ENCODE measurements at places on chromosomes 5 and 9.

DNA sequence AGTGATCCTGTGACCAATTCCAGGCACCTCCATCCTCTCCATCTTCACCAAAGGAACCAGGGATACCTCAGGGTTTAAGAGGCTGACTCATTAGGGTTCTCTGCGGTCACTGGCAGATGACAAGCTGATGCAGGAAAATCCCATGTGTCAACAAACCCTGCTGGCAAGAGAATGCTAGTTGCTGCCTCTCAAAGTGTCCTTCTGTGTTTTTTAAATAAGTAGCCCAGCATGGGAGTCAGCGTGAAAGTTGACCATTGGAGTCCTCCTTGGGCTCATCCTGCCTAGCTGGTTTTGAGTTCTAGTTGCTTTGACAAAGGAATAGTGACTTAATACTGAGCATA, 200.2 kb downstream of the SLIT3 start:
- DNase-seq = no peak

- DNase-seq = no peak
Observed at GRCh38 chr9:36847781-36848673, 186.0 kb downstream of the PAX5 start.

DNA sequence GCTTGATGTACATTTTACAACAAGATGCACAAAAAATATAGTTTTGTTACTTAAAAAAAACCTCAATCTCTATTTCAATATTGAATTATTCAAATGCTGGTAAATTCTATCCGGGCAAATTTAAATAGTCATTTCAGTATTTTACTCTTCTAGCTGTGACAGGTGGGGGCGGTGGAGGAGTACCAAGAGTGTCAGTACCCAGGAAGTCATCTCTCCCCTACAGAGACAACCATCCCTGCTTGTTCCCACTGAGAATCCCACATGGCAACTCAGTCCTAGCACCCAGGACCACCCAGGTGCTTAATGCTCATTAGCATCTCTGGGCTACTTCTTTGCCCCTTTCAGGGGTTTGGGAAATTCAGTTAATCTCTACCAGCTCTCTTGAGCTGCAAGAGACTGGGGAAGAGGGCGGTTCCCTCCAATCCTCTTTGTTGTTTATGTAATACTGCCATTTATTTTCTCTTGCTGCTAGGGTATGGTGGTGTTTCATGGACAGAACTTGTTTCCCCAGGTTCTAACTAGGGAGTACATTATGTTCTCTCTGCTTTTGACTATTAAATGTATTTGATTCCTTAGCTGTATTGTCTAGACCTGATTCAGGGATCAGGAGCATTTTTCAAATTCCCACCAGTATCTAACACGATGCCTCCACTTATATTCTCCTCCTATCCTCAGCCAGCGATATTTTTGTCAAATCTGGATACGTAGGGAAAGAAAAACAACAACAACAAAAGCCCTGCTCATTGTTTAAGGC, 122.5 kb downstream of the CDH18 start:
- DNase-seq = no peak

DNA sequence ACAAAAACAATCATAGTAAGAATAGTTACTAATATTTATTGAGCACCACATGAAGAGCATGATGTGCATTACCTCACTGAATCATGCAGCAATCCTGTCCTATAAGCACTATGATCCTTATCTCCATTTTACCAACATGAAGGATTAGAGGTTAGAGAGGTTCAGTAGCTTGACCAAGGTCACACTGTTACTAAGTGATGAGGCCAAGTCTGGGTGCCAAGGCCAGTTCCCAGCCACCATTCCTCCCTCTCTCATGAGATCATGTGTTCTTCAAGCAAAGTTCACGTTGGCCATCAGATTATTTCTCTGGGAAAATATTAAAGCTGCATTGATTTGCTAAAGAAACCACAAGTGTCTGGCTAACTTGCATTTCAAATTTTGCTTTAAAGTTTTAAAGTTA, 31.0 kb downstream of the PDE8B start:
- no peak for DNase-seq

GRCh38 chr5:162193012-162193411, 125.4 kb downstream of the GABRG2 start:
- no peak for DNase-seq

DNA sequence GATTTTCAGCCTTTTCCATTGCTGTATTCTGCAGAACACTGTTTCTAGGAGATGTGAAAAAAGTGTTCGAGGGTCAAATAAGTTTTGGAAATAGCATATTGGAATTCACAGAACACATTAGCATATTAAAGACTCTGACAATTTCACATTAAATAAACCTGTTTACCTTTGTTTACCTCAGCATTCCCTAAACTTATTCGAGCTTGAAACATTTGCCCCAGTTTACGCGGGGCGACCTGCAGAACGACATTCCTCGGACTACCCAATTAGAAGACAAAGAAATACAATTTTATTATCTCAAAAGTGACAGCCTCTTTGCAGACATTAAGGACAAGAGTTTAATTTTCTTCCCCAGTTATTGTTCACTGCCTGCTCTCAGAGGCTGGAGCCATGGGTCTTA, 110.3 kb upstream of the NFIB start:
- no peak for DNase-seq

- DNase-seq = no peak
Observed at GRCh38 chr9:83327750-83328622, 210.2 kb downstream of the FRMD3 start.

- no peak for DNase-seq
Observed at GRCh38 chr5:127919006-127919796, 164.4 kb upstream of the SLC12A2 start.

DNA sequence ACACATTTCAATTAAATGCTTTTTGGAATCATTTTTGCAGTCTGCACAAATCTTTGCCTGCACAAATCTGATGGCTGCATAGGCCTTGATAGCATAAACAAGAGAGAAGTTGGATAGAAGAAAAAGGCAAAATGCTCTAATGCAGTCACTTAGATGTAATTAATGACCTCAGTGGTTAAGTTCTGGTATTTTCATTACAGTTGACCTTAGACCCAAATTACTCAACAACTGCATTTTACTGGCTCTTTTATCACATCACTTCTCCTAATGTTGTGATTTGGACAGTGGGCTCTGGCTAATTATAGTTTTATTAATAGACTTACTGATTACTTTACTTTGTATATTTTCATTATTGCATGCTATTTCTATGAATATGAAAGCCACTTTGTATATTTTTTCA, 34.3 kb downstream of the NTRK2 start:
- no peak for DNase-seq

GRCh38 chr5:96209829-96210228, 223.2 kb downstream of the PCSK1 start:
- DNase-seq = no peak

- DNase-seq = no peak
Observed at GRCh38 chr5:173530547-173530946, 85.9 kb downstream of the BOD1 start.

DNA sequence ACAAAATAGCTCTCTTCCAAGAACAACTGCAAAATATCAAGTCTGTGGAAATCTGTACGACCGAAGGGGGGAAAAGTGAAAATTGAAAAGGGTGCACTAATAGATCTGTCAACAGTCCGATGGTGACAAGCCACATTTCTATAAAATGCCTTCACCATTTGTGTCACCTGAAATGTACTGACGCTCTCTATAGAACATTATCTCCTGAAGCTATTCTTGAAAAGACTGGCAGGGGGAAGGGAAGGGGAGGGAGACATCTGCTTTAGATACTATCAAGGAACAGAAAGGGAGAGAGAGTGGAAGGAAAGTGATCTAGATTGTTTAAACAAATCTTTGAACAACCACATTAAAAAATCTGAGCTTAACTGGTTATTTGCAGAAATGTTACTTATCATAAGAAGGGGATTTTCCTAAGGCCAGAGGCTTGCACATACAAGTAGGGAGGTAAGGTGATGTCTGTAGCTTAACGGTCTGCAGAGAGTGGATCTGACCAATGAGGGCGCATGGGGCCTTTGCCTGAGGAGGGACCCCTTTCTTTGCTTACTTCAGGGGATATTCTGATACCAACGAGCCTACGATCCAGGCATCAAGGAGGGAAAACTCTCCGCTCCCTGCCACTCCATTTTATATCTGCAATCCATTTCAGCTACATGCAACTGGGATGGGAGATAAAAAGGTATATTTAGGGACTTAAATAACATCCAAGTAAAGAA, 92.1 kb downstream of the CRB2 start:
- DNase-seq = no peak

DNA sequence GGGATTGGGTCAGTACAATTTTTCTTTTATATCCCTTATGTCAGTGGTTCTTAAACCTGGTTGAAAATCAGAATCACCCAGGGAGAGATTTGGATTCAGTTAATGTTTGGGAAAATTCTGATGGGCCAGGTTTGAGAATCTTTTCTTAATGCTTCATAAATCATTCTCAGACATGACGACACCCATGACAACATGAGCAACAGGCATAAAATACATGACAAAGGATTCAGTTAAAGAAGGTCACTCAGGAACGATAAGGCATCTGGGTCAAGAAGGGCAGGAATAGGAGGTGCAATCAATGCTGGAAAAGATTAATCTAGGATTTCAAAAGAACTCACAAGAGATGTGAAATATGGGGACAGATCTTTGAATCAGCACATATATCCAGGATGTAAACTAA, 41.8 kb downstream of the ELOVL7 start:
- no peak for DNase-seq

DNA sequence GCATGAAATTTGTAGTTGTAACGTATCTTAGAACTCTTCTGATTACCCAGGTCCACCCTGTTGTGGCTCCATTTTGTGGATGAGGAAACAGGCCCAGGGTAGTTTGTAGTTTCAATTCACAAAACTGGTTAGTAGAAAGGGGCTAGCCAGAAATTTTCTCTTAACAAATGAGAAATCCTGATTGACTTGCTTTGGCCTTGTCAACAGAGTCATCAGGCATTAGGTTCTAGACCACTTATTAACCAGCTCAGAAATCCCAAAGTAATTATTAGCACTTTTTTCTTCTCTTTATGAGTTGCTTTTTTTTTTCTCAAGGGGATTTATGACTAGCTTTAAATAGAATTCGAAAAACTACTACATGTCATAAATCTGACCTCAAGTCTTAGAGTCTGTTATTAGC, 160.2 kb downstream of the SH3GL2 start:
- DNase-seq = no peak

DNA sequence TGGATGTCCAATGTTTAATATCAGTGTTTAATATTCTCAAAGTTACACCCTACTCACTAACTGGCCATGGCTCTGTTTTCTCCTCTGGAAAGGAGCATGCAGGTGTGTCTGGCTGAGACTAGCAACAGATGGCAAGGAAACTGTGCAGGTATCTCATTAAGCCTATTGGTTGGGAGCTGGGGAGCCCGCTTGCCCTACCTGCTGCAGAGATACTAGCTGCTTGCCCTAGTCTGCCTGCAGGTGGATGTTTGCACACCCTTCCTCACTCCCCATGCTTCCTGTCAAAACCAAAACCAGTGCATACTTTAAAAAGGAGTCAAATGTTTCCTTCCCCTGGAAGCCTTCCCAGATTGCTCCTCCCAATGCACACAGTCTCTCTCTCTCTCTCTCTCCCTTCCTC, 228.3 kb upstream of the RASEF start:
- no peak for DNase-seq

DNA sequence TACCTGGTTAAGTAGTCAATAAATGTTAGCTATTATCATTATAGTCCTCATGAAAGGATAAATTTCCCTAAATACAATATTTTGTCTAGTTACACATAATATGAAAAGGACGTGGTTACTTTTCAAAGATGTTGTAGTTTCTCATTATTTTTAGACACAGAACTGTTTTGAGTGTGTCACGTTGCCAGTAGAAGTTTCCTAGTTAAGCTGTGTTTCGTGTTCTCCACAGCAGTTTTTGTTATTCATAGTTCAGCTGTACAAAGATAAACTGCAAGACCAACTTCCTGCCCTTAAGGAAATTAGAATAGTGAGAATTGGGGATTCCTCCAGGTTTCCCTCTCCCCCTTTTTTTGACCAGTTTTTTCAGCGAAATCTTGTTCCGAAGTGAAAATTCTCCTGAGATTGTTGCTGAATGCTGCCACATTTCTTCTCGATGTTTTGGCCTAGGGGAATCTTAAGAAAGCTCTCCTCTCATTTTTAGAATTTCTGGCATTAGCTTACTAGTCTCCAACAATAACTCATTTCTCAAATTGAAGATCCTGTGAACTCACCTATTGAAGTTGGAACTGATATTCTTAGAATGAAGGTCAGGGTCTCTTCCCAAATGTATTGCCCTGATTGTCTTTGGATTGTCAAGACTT, 176.1 kb downstream of the PAM start:
- no peak for DNase-seq

DNA sequence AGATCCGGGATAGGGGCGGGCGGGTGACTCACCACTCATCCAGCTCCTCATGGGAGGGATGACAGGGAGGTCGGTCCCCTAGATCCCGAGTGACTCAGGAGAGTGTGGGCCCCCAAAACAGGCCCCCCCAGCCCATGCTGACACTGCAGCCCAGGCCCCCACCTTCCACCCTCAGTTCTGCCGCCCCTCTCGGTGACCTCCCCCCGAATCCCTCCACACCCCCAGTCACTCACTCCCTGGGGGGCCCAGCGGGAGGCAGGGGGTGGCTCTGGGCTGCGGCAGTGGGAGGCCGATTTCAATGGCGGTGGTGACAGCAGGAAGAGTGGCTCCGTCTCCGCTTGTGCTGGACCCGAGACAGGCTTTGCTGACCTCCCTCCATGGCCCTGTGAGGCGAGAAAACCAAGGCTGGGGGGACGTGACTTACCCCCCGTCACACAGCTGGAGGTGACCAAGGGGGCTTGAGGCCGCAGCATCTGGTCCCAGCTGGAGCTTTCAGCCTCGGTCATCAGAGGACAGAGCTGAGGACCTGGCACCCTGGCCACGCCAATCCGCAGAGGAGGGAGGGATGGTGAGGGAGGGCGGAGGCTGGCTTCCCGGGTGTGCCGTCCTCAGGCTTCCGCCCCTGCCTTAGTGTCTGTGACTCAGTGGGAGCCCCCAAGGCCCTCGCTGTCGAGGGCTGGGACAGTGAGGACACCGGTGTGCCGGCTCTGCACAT, 9.0 kb downstream of the GPSM1 start:
- no peak for DNase-seq

GRCh38 chr5:83469075-83469474, 2.5 kb upstream of the VCAN start:
- DNase-seq = no peak

DNA sequence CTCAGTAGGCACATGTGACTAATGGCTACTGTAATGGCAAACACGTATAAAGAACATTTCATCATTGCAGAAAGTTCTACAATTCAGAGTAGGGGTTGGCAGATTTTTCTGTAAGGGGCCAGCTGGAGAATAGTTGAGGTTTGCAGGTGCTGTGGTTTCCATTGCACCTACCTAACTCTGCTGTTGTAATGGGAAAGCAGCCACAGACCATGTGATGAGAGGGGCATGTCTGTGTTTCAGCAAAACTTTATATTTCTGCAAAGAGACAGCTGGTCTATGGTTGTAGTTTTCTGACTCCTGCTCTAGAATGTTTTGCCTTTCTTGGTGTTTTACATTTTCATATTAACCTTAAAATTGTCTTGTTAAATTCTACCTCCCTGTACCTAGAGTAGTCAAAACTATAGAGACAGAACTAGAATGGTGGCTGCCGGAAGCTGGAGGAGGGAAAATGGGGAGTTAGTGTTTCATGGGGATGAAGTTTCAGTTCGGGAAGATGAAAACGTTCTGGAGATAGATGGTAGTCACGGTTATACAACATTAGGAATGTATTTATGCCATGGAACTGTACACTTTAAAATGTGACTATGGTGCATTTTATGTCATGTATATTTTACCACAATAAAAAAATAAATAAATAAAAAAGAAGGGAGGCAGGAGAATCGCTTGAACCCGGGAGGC, 44.3 kb downstream of the NUP214 start:
- no peak for DNase-seq

- DNase-seq = no peak
Observed at GRCh38 chr9:112689161-112689740, 28.7 kb downstream of the INIP start.

All from GM13977 (cell line).